ENCODE measurements at places on chromosomes 1 and 21.

GRCh38 chr1:222043444-222044292 lies 301.8 kb upstream of the DUSP10 start:
- DNase-seq, result peak; percentile 97

GRCh38 chr1:16440131-16440469 lies 424 bp upstream of the NECAP2 start:
- DNase-seq, result no peak

DNA sequence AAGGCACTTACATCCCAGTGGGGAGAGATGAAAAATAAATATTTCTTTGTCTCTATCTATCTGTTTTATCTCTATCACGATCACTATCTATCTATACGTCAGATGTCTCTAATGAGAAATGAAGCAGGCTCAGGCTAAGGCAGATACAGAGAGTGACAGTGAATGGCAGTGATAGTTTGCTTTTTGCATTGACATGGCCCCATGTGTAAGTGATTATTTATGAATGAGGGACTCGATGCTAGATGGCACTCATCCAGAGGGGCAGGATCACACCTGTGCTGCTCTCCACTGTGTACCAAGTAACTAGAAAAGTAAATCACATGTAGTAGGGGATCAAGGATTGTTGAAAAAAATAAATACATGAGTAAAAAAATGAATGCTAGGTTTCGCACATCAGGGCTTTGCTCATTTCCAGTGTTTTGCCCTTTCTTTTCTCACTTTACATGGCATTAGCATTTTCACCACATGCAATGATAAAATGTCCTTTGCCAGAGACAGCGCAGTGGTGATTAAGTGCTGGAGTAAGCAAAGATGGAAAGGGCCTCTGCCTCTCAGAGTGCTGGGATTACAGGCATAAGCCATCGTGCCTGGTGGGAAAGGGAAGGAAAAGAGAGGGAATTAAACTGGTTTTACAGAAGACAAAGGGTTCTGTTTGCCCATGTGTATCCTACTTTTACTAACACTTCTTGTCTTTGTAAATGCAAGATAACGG lies 16.5 kb downstream of the TBX19 start:
- DNase-seq, result no peak

DNA sequence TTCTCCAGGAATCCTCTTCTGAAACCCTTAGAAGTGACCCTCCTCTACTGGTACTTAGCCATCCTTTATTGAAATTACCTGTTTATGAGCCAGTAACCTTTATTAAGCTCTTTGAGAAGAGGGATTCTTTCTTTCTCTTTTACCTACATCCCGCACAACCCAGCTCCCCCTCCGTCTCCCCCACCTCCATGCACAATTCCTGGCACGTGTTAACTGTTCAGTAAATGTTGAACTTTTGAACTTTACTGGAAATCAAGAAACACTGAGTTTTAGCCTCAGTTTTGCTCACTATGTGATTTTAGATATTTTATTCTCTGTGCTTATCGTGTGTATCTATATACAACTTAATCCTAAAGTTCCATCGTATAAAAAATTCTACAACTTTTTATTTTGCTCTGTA lies 1.8 kb downstream of the TMED5 start:
- DNase-seq, result no peak

DNA sequence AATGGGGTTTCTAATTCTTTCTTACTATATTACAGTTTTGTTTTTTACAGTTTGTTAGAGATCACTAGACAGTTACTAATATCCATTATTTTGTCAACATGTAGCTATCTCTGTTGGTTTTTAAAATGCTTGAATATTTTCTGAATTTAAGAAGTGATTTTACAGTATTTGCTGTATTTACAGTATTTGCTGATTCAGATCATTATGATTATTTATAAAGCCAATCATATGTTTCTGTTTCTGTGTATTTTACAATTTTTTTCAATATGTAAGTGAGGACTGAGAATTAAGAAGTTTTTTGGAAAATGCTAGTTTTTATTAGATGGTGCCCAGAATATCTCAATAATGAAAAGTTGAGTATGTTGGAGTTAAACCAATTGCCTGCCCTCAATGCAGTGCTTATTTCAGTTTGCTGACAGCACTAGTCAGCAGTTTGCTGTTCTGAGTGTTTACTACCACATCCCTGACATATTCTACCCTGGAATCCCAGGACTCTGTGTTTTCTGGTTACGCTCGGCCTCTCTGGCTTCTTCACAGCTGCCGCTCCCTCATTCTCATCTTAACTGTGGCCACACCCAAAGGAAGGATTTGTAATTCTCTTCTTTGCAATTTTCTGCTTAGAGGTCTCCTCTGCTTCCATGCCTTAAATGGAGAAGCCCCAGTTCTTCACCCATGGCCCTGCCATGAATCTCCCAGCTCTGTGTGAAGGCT lies 68.0 kb upstream of the BACH1 start:
- DNase-seq, result no peak

- no peak for DNase-seq
Measured at GRCh38 chr1:234902774-234903547, 225.7 kb downstream of the TOMM20 start.

- DNase-seq, result no peak
Measured at GRCh38 chr1:37161171-37161570, 126.9 kb upstream of the GRIK3 start.

DNA sequence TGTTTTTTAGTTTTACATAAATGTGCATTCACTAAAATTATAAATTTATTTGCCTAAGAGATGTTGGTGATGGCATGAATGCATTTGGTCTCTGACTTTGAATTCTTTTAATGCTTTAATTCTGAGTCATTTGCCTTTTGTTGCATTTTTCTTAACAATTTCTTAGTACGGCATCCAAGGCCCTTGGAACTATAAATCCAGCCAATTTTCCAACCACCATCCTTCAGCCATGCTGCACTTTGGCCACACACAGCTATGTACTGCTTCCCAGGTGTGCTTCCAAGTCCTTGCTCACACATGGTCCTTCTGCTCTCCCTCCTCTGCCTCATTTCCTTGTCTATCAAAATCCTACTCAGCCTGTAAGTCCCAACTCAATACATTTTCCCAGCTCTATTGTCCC lies 161.0 kb downstream of the DHRS3 start:
- DNase-seq, result no peak

GRCh38 chr1:234745844-234746797 lies 136.1 kb upstream of the IRF2BP2 start:
- DNase-seq, result no peak

GRCh38 chr1:47228644-47229030 lies 3.4 kb downstream of the TAL1 start:
- DNase-seq, result no peak

GRCh38 chr1:89085781-89086180 lies 20.8 kb upstream of the GBP1 start:
- DNase-seq, result no peak

GRCh38 chr1:71049951-71050598 lies 2.5 kb upstream of the PTGER3 start:
- DNase-seq, result peak; percentile 26

- DNase-seq, result no peak
Measured at GRCh38 chr21:31490443-31490842, 146.4 kb upstream of the TIAM1 start.

GRCh38 chr1:84170171-84170570 lies 26.1 kb downstream of the PRKACB start:
- no peak for DNase-seq

GRCh38 chr1:87786861-87787545 lies 458.3 kb downstream of the LMO4 start:
- no peak for DNase-seq

GRCh38 chr1:64426681-64427080 lies 43.2 kb upstream of the CACHD1 start:
- no peak for DNase-seq

GRCh38 chr1:191343816-191344215 lies 814.4 kb upstream of the RGS18 start:
- peak; percentile 55 for DNase-seq

DNA sequence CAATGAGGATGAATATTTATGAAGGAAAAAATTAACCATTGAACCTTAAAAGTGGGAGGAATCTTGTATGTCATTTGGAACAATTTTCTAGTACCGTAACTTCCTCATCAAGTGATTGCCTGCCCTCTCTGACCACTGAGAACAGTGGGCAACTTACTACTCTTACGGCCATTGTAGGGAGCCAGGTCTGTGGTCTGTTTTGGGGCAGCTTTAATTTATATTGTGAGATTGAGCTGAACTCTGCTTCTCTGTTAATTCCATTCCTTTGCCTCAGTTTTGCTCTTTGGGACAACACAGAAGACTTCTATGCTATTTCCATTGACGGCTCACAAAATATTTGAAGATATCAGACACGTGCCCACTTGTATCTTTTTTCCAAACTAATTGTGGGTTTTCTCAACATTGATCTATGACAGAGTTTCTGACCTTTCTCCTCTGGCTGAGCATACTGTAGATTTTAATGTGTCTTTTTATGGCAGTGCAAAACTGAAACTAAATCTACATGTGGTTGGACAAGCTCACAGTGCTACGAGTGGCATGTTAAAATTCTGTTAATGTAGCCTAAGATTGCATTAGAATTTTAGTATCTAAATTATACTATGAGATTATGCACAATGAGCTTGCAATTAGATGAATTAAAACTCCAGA lies 27.8 kb upstream of the ZNF281 start:
- no peak for DNase-seq

GRCh38 chr1:180527101-180527669 lies 24.8 kb upstream of the ACBD6 start:
- DNase-seq, result no peak

- DNase-seq, result no peak
Measured at GRCh38 chr1:15848143-15848928, 829 bp downstream of the SPEN start.

DNA sequence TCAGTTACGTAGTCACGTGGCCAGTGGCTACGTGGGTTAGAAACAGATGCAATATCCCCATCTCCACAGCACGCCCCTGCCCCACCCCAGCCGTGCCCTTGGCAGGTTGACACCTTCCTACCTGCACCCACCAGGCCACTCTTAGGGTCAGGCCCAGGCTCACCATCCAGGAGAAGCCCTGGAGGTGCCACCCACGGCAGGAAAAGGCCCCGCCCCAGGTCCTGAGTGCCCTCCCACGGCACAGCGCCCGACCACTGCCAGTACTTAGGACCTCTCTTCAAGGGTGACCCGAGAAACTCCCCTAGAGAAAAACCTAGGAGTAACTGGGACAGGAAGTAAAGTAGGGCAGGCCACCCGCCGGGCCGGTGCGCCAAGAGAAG lies 1.5 kb downstream of the C1orf35 start:
- no peak for DNase-seq

DNA sequence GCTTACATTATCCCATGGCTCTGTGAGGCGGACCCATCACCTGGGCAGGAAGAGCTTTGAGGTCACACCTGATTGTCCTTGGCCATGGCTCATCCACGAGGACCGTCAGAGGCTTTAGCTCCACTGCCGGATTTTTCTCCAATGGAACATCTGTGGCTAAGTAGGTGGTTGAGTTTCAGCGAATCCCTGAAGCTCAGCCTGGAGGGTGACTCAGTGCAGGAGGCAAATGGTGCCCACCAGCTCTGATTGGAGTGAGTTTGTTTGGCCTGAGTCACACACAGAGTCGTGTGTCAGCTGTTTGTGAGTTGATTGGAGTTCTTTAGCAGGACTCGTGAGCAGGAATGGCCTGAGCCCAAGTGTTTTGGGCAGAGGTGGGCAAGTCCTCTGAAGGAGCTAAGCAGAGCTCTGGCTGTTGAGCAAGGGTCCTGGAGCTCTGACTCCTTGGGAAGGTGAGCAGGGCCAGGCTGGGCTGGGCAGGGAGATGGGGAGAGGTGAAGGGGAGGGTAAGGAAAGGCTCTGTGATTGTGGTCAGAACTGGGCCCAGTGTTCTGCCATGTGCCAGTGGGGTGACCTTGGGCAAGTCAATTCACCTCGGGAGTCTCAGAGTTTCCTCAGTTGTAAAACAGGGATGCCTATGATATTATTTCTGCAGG lies 2.0 kb downstream of the SLC6A17 start:
- no peak for DNase-seq

GRCh38 chr21:25496825-25497482 lies 110.3 kb downstream of the MRPL39 start:
- peak; percentile 14 for DNase-seq

- DNase-seq, result no peak
Measured at GRCh38 chr1:39654291-39654690, 14.8 kb upstream of the HEYL start.

- DNase-seq, result peak; percentile 23
Measured at GRCh38 chr1:218299416-218299815, 14.3 kb downstream of the RRP15 start.

DNA sequence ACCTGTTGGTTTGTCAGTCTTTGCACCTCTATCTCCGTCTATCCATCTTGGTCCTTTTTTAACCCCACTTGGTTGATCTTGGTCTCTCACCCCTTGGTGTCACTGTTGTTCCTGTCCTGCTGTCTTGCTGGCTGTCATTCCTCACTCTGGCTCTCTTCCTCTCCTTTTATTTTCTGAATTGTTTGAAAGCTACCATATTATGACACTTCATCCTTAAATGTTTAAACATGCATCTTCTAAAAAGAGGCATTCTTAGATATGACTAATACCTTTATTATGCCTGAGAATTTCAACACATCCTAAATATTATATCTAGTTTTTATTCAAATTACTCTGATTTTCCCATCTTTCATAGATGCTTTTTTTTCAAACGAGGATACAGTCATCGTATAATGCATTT lies 37.0 kb downstream of the BACH1 start:
- DNase-seq, result no peak

GRCh38 chr1:43532716-43533115 lies 2.0 kb downstream of the PTPRF start:
- DNase-seq, result no peak

DNA sequence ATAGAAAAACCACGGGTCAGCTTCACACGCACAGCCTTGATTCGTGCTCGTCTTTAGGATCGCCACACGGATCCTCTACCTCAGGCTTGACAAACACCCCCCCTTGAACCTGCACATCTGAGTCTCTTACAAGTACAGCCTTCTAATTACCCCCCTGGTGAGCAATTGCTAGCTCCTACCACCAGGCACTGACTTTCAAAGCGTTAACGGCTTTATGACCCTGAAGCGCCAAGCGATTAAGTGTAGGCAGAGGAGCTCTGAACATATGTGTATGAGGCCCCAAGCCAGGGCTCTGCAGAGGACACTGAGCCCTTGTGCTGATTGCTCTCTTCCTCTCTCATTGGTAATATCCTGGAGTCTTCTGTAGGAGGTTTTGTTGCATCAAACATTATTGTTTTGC lies 55.7 kb upstream of the EPHA8 start:
- DNase-seq, result no peak

DNA sequence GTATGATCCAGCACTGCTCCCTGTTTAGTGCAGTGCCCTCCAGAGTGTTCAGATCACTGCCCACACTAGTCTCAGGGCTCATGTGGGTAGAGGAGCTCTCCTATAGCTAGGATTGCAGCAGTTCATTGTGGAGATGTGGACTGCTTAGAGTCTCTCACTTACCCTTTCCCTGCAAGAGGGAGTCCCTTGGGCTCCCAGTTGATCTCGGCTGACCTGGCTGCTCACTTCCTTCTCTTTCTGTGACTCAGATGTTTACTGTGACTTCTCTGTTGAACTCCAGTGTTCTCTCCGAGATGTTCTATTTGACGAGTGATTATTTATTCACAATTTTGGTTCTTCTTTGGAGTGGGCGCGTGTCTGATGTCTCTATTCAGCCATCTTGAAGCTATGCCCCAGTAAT lies 141.9 kb downstream of the PTBP2 start:
- DNase-seq, result no peak

All from AG04449 (cell line).